ENCODE measurements at places on chromosomes 2 and 18.

GRCh38 chr2:231197706-231198290 is 633 bp upstream of the ARMC9 start:
- DNase-seq = no peak

GRCh38 chr2:172924097-172924660 is 151.5 kb upstream of the MAP3K20 start:
- no peak for DNase-seq

DNA sequence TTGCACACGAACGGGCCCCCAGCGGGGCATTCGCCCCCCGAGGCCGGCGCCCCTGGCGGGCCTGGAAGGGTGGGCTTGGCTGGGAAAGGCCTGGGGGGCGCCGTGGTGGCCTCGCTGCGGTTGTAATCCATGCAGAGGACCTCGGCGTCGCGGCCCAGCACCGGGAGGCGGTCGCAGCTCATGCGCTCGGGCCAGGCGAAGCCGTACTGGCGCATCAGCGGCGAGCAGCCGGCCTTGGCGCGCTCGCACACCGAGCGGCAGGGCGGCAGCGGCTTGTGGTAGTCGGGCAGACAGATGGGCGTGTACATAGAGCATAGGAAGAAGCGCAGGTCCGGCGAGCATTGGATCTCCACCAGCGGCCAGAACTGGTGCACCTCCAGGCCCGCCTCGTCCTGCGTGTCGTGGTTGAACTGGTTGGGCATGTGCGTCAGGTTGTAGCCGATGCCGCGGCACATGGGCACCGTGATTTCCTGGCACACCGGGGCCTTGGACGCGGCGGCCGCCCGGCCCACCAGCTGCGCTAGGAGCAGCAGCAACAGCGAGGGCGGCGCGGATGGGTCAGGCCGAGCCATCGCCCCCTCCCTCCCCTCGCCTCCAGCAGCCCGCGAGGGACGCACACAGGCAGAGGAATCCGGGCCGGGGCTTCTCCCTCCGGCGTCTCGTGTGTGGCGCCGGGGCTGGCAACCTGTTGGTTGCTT is 1.4 kb downstream of the FZD5 start:
- no peak for DNase-seq

DNA sequence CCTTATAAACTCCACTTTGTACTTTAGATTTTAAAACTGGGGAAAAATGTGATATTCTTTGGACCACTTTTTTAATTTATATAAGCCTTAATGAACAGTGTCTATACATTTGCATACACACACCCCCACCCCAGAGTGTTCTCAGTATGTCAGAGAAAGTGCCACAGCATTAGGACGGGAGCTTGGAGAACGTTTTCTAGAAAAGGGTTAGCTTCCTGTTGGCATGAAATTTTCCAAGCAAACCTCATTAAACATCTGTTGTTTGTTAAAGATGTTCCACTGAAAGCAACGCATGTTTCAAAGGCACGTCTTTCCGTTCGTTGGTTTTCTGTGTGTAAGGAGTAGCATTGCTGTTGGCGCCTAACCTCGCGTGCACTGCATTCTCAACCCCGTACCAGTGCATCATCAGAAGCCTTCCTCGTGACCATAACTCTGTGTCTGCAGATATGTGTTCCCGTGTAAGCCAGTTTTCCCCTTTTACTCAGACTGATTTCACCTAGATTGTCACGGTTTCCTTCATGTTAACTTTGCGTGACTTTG is 228.5 kb downstream of the ALPK2 start:
- no peak for DNase-seq

GRCh38 chr2:177888581-177888980 is 184.0 kb downstream of the PDE11A start:
- no peak for DNase-seq

DNA sequence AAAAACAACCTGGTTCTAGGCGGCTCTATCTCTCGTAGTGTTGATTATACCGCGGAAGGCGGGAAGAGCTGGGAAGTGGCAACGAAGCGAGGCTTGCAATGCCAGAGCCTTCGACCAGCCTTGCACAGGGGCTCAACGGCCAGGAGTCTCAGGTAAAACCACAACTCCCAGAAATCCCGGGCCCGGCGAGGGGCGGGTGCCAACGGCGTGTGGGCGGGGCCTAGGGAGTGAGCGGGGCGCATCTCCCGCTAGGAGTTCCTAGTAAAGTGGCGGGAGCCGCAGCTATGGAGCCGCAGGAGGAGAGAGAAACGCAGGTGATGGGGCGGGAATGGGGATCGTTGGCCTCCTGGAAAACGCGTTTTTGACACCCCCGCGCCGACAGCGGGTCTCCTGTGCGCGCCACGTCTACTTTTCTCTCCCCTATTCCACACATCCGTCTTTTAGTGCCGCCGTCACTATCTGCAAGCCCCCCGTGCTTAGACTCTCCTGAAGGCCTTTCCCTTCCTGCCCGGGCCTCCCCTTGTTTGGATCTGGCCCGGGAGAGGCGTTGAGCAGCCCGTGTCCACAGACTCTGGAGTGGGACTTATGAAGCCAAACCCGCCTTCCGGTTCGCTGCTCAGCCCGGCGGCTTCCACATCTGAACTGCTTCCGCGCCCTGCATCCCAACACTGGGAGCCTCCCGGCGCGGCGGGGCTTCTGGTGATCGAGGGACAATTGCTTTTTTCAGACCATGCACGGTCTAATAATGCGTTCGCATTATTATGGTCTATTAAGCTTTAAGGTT is at the start of gene HAUS1:
HAUS1 (plus strand) TSS at position 258 of the 784 bp plus-strand sequence; CDS start at position 285, 27 bp downstream.
- peak; percentile 72 for DNase-seq

DNA sequence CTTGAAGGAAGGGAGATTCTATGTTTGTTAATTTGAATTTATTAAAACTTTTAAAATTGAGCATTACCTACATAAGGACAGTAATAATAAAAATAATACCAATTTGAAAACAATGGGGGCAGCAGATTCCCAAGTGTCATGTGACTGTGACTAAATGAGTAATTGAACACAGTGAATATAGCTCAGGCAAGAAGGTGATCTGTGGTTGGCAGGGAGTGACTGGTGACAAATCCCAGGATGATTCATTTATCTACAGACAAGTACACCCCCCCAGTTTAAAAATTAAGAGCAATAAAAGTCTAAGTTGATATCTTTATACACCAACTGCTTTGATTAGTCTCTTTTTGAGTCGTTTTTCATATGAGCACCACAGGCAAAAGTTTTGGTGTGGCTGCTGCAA is 299.5 kb downstream of the ARHGAP15 start:
- no peak for DNase-seq

DNA sequence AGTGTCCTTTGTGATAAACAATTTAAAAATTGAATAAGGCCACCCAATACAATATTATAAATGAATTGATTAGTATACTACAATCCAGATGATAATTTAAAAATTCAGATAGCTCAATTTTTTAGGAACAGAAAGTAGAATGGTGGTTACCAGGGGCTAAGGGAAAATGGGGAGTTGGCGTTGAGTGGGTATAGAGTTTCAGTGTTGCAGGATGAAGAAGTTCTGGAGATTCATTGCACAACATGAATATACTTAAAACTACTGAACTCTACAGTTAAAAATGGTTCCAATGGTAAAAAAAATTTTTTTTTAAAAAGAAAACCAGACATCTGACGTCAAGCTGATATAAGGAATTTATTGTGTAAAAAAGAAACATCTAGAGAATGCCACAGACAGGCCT is 20.9 kb downstream of the SLC39A6 start:
- DNase-seq = no peak

DNA sequence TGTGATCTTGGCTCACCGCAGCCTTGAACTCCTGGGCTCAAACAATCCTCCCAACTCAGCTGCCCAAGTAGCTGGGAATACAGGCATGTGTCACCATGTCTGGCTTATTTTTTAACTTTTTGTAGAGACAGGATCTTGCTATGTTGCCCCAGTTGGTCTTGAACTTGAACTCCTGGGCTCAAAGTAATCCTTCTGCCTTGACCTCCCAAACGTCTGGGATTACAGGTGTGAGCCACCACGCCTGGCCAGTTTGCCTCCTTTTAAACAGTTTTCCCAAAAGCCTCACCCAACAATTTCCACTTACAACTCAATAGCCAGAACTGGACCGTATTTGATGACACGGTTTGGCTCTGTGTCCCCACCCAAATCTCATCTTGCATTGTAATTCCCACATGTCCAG is 300.9 kb upstream of the STON1 start:
- no peak for DNase-seq

DNA sequence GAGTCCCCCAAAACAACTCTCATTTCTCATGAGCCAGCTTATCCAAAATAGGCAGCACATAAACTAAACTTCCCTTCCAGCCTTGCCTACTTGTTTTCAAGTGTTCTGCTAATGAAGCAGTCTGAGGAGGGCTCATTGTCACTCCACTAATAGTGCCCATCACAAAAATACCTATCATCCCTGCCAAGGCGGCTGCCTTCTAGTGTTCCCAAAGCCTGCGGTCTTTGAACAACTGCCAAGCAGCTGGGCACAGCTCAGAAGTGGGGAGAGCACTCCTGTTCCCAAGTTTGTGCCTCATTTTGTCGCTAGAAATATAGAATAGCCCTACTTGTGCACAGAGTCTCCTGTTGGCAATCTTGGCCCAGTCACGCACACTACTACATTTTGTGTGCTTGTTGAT is 50.3 kb downstream of the DTNA start:
- DNase-seq = no peak

- no peak for DNase-seq
Measured at GRCh38 chr2:68250652-68251186, 1.6 kb downstream of the PPP3R1 start.

All from NK-92 treated with Interleukin-12 subunit alpha and Interleukin-12 subunit beta, amount 100 ng/mL, for 24 hours (cell line).